ENCODE measurements at places on chromosomes 12 and 14. TPM values are rescaled to one million over a fixed set of nuclear protein-coding genes. Genes with fewer than 3 reads are reported as not detected.

GRCh38 chr12:83865431-83865830, 1047.2 kb downstream of the SLC6A15 start:
- H3K36me3 ChIP-seq, result no peaks in the 10 kb centered on the region
- no peak for DNase-seq
- H3K27ac ChIP-seq, result no peak overlapping the region
- H3K4me1 ChIP-seq, result no peaks in the 10 kb centered on the region
- H3K4me3 ChIP-seq, result no peak overlapping the region

DNA sequence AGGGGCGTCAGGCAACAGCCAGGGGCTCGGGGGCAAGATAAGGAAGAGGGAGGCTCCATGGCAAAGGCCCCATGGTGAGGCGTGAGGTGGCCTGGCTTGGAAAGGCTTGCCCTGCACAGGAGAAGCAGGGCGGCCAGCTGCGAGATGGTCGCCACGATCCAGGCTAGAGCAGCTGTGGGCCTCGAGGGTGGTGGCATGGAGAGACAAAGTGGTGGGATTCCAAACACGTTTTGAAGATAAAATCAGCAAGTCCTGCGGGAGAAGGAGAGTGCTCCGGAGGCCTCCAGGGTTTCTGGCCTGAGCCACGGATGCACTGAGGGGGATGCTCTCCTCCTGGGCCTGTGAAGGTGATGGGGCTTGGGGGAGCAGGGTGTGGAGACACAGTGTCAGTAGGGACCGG, 20.5 kb upstream of the DLK1 start:
- H3K4me3 ChIP-seq, result no peak overlapping the region
- no peak for DNase-seq
- peaks cover 13% of the 10 kb centered on the region for H3K27me3 ChIP-seq
- H3K27ac ChIP-seq, result no peak overlapping the region
- H3K36me3 ChIP-seq, result no peaks in the 10 kb centered on the region
- no peaks in the 10 kb centered on the region for H3K4me1 ChIP-seq

DNA sequence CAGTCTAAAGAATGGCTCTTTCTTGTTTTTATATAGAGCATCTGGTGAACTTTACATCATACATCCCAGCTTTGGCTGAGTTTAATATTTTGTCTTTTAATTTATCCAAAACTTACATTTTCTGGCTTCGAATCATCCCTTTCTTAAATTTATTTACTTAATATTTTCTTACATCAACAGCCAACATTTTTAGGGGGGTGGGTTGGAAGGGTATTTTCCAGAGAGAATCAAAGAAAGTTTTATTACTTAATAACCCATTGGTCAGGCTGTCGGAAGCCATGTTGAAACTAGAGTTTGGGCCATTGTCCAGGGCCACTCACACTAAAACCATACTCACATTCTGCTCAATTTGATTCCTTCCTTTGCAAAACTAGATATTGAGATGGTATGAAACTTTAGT, 220.2 kb downstream of the AEBP2 start:
- peaks cover 2% of the 10 kb centered on the region for H3K4me1 ChIP-seq
- no peak overlapping the region for H3K27ac ChIP-seq
- H3K4me3 ChIP-seq, result no peak overlapping the region
- no peaks in the 10 kb centered on the region for H3K27me3 ChIP-seq
- H3K36me3 ChIP-seq, result no peaks in the 10 kb centered on the region
- no peak for DNase-seq

GRCh38 chr12:27272373-27273028, 28.4 kb downstream of the STK38L start:
- H3K4me3 ChIP-seq, result no peak overlapping the region
- H3K36me3 ChIP-seq, result peaks cover 15% of the 10 kb centered on the region
- no peak for DNase-seq
- no peaks in the 10 kb centered on the region for H3K27me3 ChIP-seq
- no peak overlapping the region for H3K27ac ChIP-seq
- H3K4me1 ChIP-seq, result peaks cover 6% of the 10 kb centered on the region

DNA sequence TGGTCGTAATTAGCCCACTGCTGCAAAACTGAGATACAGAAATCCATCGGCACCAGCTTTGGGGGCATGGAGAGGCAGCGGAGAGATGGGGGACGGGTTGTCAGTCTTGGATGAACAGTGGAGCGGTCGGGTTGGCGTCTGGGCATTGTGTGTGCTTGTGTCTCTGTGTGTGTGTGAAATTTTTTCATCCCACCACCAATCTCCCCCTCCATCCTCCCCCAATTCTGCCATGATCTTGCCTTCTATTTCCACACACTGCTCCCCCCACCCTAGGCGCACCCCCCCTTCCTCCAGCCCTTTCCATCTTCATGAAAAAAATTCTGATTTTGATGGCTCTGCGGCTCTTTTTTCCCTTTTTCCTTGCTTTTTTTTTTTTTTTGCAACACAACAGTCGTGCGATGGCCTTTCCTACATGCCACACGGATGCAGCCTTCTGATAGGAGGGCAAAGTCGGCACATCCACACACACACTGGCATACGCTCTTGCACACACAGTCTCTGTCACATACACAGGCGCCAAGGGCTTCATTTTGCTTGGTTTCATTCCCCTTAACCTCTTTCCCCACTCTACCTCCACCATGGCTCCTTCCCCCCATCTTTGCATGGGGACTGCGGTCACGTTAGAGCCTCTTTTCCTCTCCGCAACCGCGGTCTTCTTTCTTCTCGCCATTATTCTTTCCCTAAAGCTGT, 3.3 kb downstream of the NRXN3 start:
- no peak overlapping the region for H3K4me3 ChIP-seq
- H3K4me1 ChIP-seq, result no peaks in the 10 kb centered on the region
- H3K27me3 ChIP-seq, result peaks cover 14% of the 10 kb centered on the region
- no peaks in the 10 kb centered on the region for H3K36me3 ChIP-seq
- H3K27ac ChIP-seq, result no peak overlapping the region

DNA sequence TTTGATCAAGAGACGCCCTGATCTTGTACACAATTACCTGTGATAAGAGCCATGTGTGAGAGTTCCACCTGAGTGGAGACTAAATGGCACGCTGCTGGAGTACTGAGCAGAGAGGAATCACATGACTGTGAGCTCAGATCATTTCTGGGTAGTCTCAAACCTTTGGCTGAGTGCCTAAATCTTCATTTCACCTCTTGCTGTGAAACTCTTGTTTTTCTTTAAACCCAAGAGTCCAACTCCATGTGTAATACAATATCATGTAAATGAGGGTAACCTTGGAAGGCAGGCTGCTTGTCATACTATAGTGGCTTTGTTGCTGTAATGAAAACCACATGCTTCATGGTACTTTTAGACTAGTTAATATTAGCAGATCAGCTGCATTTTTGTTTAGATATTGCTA, 156.9 kb downstream of the CAND1 start:
- H3K36me3 ChIP-seq, result no peaks in the 10 kb centered on the region
- H3K4me1 ChIP-seq, result no peaks in the 10 kb centered on the region
- H3K4me3 ChIP-seq, result no peak overlapping the region
- DNase-seq, result no peak
- H3K27me3 ChIP-seq, result peaks cover 5% of the 10 kb centered on the region

GRCh38 chr12:96120359-96121100, 73.6 kb upstream of the ELK3 start:
- no peak overlapping the region for H3K27ac ChIP-seq
- no peak overlapping the region for H3K4me3 ChIP-seq
- no peak for DNase-seq
- no peaks in the 10 kb centered on the region for H3K36me3 ChIP-seq
- H3K4me1 ChIP-seq, result peaks cover 15% of the 10 kb centered on the region
- H3K27me3 ChIP-seq, result no peaks in the 10 kb centered on the region

- no peaks in the 10 kb centered on the region for H3K36me3 ChIP-seq
- no peaks in the 10 kb centered on the region for H3K4me1 ChIP-seq
- H3K27ac ChIP-seq, result no peak overlapping the region
- no peak overlapping the region for H3K4me3 ChIP-seq
Observed at GRCh38 chr12:21155522-21156351, 24.7 kb downstream of the SLCO1B1 start.

DNA sequence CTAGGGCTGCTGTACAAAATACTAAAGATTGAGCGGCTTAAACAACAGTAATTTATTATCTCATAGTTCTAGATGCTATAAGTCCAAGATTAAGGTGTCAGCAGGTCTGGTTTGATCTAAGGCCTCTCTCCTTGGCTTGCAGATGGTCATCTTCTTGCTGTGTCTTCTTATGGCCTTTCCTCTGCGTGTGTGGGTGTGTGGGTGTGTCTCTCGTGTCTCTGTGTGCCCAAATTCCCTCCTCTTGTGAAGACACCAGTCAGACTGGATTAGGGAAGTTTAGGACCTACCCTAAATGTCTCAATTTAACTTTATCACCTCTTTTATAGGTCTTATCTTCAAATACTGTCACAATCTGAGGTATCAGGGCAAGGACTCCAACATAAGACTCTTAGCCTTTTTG, 28.3 kb downstream of the DDHD1 start:
- no peak overlapping the region for H3K4me3 ChIP-seq
- H3K27me3 ChIP-seq, result no peaks in the 10 kb centered on the region
- peaks cover 39% of the 10 kb centered on the region for H3K4me1 ChIP-seq
- no peak for DNase-seq

PRH2 gene
- total RNA-seq, result not detected

C12orf54 gene
- total RNA-seq, result not detected

CPSF2 gene
- 107 TPM for total RNA-seq

ZC2HC1C gene
- 2.8 TPM for total RNA-seq

ADCK1 gene
- total RNA-seq, result 2.5 TPM

ALDH6A1 gene
- total RNA-seq, result 15.5 TPM
